Stimulated activated CD4-positive, alpha-beta T cell treated with anti-CD3 and anti-CD28 coated beads, Interleukin-15, amount 100 ng/mL, for 48 hours (primary cell): ENCODE measurements at places on chromosomes 11 and 22.

- DNase-seq, result no peak
Observed at GRCh38 chr11:89489930-89490329, 1.2 kb downstream of the NOX4 start.

- no peak for DNase-seq
Observed at GRCh38 chr22:44519886-44520285, 21.9 kb upstream of the RTL6 start.

DNA sequence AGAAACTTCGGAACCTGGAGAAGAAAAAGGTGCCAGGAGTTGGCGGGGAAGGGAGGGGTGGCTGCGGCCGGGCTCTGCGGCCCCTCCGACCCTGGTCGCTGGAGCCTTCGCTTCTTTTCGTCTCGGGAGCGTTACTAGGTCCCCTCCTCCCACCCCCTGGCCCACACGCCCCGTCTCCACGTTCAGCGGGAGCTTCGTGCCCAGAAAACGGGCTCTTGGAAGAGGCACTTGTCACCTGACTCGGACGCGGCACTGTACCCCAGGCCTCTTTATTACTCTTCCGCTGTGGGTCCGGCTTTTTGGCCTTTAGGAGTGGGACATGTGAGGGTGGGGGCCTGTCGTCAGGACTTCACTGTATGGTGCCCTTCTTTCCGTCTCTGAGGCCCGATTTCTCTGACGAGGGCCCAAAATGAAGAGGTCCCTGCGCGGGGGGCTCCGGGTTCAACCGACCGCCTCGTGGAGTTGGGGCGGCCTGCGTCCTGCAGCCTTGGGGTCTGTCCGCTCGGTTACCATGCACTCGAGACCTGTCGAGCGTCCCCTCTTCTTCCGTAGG, 1.2 kb downstream of the CAPRIN1 start:
- DNase-seq, result peak; percentile 18

DNA sequence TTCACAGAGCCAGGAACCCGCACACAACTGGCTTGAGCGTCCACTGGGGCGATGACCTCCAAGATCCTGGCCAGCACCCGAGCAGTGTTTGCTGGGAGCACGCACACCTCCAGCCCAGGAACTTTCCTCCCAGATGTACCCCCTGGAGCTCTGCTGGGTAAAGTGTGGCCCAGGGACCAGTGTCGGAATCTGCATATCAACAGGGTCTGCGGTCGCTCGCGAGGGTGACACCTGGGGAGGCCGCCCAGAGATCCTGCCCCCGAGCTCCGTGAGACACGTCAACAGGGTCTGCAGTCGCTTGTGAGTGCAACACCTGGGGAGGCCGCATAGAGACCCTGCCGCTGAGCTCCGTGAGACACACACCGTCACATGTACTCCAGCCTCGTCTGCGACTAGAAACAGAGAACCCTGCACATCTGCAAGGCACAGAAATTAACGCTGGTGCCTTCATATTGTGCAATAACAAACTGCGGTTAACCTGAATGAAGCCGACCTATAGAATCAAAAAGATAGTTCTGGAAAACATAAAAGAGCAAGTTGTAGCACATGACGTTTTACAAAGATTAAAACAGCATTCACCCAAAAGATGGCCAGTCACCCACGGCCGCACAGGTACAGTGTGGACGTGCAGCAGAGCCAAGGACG, 172.4 kb downstream of the BRD1 start:
- DNase-seq, result no peak

DNA sequence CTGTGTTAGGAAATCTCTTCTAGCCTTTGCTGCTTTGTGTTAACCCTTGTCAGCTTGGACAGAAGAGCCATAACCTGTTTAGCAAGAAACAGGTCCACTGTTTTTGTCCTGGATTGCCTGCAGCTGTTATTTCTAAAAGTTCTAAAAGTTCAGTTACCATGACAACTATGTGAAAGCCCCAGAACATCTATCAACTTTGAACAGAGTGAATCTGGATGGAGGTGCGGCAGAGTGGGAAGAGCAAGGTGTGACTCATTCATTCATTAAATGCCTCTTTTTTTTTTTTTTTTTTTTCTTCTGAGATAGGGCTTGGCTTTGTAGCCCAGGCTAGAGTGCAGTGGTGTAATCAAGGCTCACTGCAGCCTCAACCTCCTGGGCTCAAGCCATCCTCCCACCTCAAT, 50.5 kb downstream of the RBX1 start:
- no peak for DNase-seq

- no peak for DNase-seq
Observed at GRCh38 chr22:27488456-27489177, 312.9 kb downstream of the MN1 start.

DNA sequence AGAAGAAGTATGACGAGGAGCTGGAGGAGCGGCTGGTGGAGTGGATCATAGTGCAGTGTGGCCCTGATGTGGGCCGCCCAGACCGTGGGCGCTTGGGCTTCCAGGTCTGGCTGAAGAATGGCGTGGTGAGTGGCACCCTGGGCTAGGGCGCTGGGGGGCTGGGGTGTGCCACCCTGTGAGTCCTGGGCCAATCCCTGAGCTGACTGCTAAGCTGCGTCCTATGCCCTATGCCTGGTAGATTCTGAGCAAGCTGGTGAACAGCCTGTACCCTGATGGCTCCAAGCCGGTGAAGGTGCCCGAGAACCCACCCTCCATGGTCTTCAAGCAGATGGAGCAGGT, 3.9 kb downstream of the TAGLN start:
- no peak for DNase-seq

GRCh38 chr22:29691636-29692326, 28.0 kb upstream of the CABP7 start:
- DNase-seq, result no peak

DNA sequence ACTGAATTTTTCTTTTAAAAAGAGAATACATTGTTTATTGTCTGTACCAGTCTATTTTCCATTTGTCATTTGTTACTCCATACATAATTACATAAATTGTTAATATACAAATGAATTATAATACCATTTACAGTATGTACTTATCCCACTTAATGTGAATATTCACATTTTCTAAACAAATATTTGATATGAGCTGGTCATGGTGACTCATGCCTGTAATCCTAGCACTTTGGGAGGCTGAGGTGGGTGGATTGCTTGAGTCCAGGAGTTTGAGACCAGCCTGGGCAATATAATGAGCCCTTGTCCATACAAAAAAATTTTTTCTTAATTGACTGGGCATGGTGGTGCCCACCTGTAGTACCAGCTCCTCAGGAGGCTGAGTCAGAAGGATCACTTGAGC, 6.8 kb downstream of the SC5D start:
- DNase-seq, result no peak

GRCh38 chr11:75615751-75616150, 53.1 kb downstream of the MAP6 start:
- no peak for DNase-seq

GRCh38 chr11:73783483-73784020, 4.1 kb upstream of the MRPL48 start:
- no peak for DNase-seq

DNA sequence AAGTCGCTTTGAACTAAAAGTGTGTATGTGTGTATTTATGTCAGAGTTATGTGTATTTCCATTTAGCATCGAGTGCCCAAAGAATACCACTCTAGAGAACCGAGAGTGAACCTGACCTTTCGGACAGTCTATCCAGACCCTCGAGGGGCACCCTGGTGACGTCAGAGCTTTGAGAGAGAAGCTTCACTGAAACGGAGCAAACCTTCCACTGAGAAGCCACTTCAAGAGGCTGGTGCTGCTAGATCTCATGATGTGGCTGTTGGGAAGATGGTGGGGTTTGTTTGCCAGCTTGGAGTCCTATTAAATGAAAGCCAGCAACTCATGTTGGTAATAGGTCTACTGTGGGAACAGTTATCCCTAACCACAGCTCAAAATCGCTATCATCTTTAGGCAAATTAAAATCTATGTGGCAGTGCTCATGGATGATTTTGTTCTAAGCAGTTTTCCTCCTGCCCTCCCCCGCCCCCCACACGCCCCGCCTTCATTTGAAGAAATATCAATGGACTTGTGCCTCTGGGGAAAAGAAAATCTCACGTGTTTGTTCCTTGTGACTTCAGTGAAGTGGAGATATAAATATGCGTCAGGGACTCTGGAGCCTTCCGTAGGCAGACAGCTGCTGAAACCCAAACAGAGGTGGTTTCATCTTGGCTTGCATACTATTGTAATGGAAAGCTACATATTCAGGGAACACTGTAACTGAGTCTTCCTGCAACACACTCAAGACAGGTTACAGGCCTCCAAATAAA, 22.4 kb upstream of the C11orf96 start:
- no peak for DNase-seq

DNA sequence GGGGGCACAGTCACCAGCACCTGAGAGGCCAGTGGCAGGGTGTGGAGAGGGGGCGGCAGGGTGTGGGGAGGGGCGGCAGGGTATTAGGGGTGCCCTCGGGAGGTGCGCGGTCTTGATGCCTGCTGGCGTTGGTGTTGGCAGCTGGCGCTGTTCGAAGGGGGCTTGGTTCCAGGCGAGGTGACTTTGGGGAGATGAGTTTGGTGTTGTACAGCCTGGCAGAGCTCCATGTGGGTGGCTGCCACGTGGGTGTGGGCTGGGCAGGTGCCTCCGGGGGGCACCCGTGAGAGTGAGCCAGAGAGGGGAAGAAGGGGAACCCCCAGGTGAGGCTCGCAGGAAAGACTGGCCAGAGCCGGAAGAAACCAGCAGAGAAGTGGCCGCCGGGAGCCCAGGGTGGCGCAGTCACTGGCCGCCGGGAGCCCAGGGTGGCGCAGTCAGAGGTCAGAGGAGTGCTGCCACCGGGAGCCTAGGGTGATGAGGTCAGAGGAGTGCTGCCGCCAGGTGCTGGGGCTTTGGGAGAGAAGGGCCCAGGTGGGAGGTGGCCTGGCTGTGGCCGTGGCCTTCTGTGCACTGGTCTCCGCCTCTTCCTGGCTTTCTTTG, 44.7 kb downstream of the MUC6 start:
- no peak for DNase-seq

- DNase-seq, result no peak
Observed at GRCh38 chr11:113274713-113275582, 39.4 kb upstream of the TTC12 start.

GRCh38 chr11:23336961-23337360, 476.7 kb upstream of the CCDC179 start:
- DNase-seq, result no peak

DNA sequence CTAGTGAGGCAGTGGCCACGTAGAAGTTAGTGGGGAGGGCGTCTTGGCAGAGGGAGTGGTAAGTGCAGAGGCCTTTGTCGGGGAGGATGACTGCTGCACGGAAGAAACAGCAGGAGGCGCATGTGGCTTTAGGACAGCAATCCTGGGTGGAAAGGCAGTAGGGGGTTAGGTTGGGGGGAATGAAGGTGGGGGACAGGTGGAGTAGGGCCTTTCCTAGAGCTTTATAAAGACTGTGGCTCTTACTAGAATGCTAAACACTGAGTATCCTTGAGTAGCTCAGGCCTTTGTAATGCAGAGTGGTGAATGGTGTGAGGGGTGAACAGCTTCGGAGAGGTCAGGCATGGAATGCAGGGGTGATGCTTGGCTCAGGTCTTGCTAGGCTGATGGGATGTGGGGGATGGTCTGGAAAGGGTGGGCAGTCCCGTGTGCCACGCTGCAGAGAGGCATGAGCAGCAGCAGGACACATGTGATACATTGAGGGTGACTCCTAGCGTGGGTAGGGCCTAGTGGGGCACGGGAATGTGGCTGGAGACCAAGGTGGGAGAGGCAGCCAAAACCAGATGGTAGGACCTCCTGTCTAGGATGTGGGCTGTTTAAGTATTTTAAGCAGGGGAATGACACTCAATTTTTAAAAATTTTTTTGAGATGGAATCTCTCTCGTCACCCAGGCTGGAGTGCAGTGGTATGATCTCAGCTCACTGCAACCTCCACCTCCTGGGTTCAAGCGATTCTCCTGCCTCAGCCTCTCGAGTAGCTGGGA, 19.2 kb downstream of the AP2A2 start:
- no peak for DNase-seq

GRCh38 chr11:132052342-132052741, 681.9 kb downstream of the NTM start:
- no peak for DNase-seq

GRCh38 chr22:18156878-18157713, 7.1 kb downstream of the USP18 start:
- DNase-seq, result peak; percentile 51

DNA sequence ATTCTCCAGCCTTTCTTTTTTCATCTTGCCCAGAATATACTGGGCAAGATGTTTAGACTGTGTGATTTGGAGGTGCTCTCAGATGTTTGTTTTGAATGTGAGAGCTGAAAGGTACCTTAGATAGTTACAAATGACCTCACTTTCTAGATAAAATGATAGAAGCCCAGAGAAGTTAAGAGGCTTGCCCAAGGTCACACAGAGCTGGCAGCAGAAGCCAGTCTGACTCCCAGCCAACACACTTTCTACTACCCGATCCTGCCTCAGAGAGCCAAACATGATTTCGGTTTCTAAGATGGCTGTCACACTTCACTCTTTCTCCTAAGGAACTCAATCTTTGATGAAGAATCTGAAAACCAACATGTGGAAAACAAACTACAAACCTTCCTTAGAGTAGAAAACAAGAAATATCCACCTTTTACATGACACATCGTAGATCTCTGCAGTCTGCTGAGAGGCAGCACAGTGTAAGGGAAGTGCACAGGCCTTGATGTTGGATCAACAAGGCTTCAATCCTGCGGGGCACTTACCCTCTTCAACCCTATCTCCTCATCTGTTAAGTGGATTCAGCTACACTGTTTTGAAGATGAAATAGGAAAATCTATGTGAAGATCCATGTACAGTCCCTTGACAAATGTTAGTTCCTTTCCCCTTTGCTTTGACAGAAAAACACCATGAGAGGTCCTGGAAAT, 58.6 kb downstream of the SYTL2 start:
- DNase-seq, result no peak

DNA sequence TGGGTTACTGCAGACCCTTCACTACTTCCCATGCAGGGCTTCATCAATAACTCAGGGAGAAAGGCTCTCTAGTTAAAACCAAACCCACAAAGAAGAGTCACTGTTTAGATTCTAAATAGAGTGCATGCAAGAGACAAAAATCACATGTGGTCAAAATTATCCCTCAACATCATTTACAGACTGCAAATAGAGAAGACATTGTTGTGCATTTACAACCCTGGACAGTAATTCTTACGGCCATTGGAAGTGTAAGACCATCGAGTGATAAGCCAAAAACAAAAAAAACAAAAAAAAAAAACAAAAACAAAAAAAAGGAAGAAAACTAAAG, 93.4 kb downstream of the RASSF10 start:
- no peak for DNase-seq

GRCh38 chr11:47270331-47271271, 668 bp downstream of the MADD start:
- DNase-seq, result no peak

DNA sequence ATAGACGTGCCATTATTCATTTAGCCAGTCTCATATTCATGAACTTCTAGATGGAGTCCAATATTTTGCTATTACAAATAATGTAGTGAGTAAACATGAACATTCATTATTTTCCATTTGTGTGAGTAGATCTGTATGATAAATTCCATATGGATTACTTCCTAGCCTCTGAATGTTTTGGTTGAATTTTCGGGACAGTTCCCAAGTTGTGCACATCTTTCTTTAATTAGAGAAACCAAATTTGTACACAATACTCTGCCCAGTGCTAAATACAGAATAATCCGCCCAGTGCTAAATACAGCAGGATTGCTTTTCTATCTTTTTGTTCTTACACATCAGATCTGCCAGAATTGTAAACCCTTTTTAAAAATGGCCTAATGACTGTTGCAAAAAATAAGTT, 17.1 kb upstream of the APLP2 start:
- no peak for DNase-seq
